ENCODE measurements at places on chromosomes 7 and 10.

GRCh38 chr10:77410523-77410922 lies 227.1 kb downstream of the KCNMA1 start:
- no peak for DNase-seq

DNA sequence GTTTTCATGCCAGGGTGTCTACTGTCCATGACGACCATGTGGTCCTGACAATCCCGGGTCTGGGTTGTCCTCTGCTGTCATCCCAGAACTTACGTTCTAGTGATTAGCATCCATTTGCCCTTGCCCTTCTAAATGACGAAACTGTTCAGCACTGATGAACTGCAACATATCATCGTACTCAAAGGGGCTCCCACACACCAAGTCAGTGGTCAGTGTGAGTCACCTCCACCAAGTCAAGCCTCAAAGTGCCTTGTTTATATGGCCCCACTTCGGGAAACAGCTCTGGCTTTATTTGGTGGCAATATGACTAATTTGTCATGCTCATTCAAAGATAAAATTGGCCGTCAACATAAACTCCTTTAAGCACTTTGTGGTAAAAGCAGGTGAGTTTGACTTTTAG lies 110.7 kb downstream of the FRMD4A start:
- DNase-seq, result no peak

- no peak for DNase-seq
Measured at GRCh38 chr7:65448816-65449504, 75.3 kb downstream of the ZNF92 start.

DNA sequence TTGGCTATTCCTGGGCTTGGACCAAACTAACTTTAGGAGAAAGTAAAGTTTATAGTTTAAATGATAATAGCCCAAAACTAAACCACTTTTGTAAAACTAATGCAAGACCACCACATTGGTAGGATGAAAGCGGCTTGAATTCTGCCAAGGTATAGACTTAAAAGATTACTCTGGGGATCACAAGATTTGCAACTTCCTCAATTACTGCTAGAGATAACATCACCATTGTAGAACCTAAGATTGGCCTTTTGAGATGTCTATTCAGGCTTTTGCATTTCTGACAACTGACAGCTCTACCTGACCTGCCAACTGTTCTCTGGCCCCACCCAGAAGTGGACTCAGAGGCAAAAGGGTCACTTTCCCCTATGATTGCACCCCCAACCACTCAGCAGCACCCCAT lies 162.4 kb downstream of the TNS3 start:
- DNase-seq, result no peak

- DNase-seq, result no peak
Measured at GRCh38 chr7:105337529-105337928, 51.2 kb downstream of the SRPK2 start.

DNA sequence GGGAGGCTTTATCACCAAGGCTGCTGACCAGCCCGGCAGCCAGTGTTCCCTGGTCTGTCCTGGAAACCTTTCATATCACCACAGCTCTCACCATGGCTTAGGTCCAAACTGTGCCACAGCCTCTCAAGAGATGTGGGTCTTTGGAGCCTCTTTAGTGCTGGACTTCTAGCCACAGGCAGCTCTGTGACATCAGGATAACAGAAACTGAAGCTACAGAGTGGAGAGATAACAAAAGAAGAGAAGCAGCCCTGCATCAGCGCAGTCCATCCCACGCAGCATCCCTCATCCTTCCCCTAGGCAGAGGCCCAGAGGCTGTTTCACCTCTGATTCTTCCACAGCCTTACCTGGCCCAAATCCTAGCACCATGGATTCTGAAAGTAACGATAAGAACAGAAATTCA lies 187.9 kb upstream of the KMT2E start:
- DNase-seq, result no peak

DNA sequence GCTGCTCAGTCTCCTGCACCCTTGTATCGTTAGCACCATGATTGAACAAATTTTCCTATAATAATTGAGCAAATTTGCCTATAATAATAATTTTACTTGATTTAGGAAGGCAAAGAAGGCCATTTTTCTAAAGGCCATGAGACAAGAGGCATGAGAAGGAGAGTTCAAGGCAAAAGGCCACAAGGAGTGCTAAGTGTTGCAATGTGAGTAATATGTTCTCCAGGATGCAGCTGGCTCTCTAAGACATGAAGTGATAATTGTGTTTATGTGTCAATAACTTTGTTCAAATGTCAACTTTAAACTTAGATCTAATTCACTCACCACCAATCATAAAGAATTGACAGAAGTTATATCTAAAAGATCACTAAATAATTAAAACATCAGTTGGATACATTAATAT lies 53.8 kb downstream of the SGCE start:
- no peak for DNase-seq

- no peak for DNase-seq
Measured at GRCh38 chr7:151436446-151437158, 3.3 kb downstream of the CRYGN start.

DNA sequence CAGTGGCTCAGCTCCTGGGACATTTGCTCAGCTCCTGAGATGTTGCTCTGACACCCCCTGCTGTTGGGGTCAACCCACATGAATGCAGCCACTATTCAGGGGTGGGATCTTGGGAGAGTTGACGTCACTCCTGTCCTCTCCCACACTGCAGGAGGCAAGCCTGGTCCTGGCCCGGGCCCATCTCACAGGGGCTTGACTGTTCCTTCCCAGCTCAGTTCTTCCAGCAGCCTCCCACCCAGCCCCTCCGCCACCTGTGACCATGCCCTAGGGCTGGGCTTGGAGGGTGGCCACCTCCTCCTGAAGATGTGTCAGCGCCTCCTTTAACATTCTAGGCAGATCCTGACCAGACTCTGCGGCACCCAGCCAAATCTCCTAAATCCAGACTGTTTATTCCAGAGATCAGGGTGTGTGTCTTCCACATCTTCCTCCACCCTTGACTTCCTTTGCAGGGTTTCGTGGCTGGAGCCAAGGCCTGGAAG lies 19.1 kb upstream of the OPALIN start:
- no peak for DNase-seq

DNA sequence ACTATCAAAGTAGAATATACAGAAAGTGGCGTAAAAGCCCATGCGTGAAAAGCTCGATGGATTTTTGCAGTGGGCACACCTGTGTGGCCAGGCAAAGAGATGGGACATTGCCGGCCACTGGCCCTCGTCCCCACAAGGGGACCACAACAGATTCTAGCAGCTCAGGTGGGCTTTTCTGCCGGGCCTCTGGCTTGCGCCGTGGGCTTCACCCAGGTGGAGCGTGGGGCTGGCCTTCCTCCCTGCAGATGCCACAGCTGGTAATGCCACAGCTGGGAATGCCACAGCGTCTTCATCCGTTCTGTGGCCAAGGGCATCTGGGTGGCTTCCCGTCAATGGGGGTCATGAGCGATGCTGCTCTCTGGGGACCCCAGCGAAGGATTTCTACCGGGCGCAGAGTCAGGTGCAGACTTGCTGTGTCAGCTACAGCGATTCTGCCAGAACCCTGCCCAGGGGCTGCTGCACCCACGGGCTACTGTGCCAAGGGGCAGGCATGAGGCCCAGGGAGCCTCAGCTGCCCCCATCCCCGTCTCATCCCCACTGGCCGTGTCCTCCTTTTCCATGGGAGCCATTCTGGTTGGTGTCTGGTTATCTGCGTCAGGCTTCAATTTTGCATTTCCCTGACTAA lies 52.5 kb upstream of the NKX6-2 start:
- no peak for DNase-seq

DNA sequence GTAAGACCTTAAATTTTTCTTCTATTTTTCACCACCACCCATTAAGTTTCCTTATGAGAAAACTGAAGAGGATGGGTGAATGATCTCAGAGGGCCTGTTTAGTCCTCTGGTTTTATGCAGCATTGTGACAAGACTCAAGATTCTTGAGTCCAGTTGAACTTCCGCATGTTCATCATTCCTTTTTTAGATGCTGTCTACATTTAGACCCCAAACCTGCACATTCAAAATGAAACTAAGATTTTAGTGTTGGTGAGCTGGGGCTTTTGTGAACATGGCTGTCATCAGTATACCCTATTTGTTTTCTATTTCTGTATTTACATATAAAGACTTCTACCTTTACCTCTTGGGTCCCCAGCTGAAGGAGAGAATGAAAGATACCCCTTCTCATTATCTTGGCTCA lies 31.1 kb downstream of the NET1 start:
- DNase-seq, result no peak

DNA sequence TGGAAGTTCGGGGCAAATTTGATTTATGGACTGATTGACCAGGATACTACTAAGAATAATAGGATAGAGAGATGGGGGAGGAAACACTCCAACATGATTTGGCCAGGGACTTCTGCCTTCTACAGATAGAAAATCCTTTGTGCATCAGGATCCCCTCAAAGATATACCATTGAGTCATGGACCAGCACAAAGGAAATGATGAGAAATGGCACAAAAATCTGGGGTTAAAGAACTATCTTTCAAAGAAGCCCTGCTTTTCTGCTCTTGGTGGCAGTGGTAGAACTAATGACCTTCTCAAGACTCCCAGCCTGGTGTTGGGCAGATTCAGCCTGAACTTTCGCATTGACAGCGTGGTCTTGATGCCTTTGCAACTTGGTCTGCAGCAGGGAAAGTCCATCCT lies 27.6 kb upstream of the LAMB1 start:
- DNase-seq, result no peak

GRCh38 chr10:66180581-66181318 lies 745.1 kb upstream of the LRRTM3 start:
- no peak for DNase-seq

- DNase-seq, result no peak
Measured at GRCh38 chr7:148276314-148277041, 314.1 kb upstream of the C7orf33 start.

DNA sequence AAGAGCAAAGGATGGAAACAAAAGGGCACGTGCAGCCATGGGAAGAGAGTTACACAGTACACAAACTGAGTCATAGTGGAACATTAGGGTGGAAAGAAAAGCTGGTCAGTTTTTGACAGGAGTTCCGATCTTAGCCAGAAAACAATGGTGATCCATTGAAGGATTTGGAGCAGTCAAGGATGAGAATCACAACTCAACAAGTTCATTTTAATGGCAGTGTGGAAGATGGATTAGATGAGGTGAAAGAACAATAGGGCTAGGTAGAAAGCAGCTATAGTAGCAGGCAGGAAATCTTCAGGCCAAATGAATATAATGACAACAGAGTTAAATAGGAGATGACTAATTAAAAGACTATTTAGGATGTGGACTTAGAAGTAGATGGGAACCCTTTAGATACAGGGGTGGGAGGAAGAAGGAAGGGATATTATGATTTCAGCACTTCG lies 136.3 kb downstream of the DOCK4 start:
- DNase-seq, result no peak

DNA sequence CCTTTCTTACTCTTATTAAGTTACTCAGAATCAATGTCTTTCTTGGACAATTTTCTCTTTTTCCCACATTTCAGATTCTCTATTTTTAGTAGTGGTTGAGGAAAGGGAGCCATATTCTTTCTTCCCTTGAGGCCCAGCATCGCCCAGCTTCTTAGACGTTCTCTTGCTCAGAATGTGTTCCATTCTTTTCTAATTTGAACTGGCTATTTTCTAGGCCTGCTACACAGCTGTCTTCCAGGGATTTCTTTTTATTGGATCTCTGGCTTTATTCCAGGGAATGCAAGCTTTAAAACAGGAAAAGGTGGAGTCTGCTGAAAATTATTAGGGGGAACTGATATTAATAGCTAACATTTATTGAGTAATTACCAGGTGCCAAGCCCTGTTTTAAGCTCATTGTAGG lies 58.3 kb downstream of the WIPF3 start:
- no peak for DNase-seq

DNA sequence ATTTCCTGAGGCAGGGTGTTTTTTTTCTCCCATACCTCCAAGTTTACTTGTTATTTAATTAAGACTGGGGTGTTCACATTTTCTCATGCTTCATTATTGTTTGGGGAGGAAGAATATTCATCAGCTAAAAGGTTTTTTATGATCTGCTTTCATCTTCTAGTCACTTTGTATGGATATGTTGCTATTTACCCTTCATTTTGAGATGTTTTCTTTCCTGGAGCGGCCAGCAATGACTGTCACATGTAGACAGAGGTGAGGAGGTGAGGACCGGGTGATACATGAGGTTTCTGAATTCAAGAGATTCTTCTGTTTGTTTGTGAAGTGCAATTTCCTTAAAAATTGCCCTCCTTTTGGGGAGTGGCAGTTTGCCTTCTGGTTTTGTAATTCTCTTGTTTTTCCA lies 261.8 kb upstream of the BMPER start:
- DNase-seq, result no peak

- no peak for DNase-seq
Measured at GRCh38 chr10:129933456-129934092, 30.5 kb downstream of the EBF3 start.

- DNase-seq, result no peak
Measured at GRCh38 chr7:112616295-112616694, 135.5 kb downstream of the LSMEM1 start.

DNA sequence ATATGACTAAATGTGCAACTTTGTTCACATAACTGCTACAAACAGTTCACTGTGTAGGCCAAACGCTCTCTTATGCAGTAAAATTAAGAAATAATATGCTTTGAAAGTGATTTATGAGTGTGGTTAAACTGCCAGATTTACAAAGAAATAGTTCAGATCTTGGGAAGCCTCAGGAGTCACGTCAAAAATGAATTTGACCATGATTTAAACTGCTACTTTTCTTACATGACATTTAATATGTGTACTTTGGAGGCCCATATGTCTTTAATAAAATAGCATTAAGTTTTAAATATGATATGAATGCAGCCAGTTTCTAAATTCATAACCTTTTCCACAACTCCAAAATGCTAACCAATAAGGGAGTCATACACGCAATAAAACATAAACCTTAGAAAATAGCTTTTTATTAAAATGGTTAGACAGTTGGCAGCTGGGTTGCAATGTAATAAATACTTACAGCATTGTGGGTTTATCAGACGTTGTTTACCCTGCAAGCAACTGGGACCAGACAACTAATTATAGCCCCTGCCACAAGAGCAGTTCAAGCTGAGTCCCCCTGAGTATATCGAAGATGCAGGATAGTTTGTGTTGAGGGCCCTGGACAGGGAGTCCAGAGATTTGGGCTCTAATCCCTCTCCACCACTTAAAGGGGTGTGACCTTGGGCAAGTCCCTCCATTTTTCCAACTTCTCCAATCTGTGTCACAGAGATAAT lies 640.4 kb downstream of the LRMDA start:
- DNase-seq, result no peak

DNA sequence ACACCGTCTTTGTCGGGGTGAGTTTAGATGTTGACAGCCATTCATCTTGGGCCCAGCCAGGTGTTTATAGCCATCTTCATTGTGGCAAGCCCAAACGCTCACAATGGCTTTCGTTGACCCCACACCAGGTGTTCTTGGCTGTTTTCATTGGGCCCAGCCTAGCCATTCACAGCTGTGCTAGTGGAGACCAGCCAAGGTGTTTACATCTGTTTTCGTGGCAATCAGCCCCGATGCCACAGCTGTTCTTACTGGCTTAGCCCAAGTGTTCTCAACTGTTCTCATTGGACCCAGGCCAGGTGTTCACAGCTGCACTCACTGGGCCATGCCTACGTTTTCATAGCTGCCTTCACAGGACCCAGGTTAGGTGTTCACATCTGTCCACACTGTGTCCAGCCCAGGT lies 7.7 kb downstream of the FRG2B start:
- no peak for DNase-seq

GRCh38 chr10:110620398-110620719 lies 23.8 kb upstream of the RBM20 start:
- DNase-seq, result no peak
